ENCODE measurements at places on chromosomes 6 and 20.

DNA sequence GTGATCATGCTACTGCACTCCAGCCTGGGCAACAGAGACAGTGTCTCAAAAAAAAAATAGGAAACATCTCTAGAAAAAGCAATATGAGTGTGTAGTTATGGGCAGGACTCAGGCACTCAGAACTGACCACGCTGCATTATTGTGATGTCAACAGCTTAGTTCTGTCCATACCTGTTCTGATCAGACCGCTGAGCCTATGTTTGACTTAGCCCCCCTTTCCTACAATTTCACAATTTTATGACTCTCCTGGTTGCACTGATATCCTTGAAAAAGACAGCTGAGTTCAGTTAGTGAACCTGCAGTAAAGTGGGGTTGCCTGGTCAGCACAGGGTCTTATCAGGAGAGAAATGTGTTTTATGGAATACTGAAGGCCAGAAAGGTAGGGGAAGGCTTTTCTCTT lies 37.8 kb upstream of the PRDM1 start:
- no peak for DNase-seq

GRCh38 chr20:32451340-32451681 lies 93.2 kb downstream of the ASXL1 start:
- DNase-seq: no peak

DNA sequence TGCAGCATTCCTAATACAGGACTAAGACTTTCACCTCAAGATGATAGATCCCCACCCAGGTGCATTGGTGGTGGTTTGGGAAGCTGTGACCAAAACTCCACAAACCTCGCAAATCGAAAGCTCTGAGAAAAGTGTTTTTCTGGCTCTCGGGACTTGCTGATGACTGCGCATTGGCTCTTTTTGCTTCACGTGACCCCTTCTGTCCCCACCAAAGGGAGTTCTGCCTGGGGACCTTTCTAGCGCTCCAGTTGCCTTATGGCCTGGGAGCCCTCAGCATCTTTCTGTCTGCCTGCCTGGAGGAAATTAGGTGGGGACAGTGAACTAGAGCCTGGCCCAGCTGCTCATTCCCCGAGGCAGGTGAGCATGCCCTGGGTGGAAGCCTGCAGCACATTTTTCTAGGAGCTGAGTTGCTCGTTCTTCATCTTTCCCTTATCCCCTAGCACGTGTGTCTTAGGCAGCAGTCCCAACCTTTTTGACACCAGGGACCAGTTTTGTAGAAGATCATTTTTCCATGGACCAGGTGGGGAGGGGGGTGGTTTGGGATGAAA lies 90.2 kb downstream of the TXNDC5 start:
- DNase-seq: no peak

- no peak for DNase-seq
These were observed 317.1 kb downstream of the BMP7 start for GRCh38 chr20:56949318-56949717.

GRCh38 chr6:100612094-100612493 lies 147.4 kb upstream of the SIM1 start:
- no peak for DNase-seq

GRCh38 chr20:35297740-35298139 lies 5.5 kb upstream of the FAM83C start:
- DNase-seq: no peak

GRCh38 chr6:116485559-116486184 lies 24.5 kb downstream of the CALHM6 start:
- no peak for DNase-seq

GRCh38 chr6:12354499-12354898 lies 64.3 kb downstream of the EDN1 start:
- DNase-seq: no peak

- DNase-seq: no peak
These were observed 84.0 kb upstream of the TULP1 start for GRCh38 chr6:35596448-35597442.

GRCh38 chr6:106974999-106975737 lies 639 bp upstream of the CD24 start:
- DNase-seq: no peak

- no peak for DNase-seq
These were observed 37.1 kb downstream of the TPD52L1 start for GRCh38 chr6:125190667-125191066.

DNA sequence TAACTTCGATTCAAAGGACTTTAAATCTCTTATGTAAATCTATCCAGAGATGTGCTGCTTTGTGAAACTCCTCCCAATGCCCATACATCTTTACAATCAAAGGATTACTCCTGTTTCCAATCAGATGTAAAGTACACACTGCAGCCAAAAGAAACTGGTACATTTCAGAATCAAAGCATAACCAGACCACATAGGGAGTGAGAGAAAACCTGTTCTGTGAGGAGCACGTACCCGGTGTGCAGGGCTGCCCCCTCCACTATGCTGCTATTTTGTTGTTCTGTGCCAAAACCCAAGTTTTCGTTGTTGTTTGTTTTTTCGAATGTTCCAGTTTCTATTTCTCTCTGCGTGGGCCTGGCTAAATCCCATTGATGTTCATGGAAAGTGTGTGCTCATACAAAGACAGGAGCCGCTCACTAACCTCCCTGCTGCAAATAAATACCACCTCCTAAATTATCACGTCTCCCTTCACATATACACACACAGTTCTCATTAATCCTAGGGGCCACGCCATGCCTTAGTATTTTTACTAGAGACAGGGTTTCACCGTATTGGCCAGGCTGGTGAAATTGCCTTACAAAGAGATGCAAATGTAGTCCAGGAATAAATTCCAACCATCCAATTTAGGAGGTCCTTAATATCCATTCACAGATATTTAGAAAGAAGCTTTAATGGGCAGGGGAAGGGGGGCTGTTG lies 52.9 kb downstream of the ATP9A start:
- DNase-seq: no peak

DNA sequence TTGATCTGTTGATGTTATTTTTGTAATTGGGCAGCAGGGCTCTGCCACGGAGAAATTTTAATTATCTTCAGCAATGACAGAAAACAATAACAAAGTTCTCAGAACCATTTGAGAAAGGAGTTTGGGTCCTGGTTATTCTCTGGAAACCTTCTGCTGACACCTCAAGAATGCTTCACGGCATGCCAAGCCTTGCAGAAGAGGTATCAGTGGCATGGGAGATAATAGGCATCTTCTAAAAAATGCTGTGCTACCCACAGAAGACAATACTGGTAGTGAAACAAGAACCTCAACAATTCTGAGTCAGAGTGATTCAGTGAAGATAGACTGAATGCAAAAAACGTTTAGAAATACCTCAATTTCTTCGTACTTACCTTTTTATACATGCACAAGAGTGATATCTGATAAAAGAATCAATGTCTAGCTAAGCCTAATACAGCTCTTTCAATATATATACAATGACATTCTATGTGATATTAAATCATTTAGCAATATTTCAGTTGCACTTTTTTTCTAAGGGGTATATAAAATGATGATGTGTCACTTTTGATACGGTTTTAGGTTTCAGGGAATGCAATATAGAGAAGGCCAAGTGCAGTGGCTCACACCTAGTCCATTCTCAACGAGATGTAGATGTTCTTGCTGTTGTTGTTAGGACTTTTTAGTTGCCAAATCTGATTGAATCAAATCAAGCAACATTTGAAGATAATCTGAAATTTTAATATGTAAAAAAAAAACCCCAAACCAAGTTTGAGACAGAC lies 110.4 kb upstream of the COL21A1 start:
- no peak for DNase-seq

DNA sequence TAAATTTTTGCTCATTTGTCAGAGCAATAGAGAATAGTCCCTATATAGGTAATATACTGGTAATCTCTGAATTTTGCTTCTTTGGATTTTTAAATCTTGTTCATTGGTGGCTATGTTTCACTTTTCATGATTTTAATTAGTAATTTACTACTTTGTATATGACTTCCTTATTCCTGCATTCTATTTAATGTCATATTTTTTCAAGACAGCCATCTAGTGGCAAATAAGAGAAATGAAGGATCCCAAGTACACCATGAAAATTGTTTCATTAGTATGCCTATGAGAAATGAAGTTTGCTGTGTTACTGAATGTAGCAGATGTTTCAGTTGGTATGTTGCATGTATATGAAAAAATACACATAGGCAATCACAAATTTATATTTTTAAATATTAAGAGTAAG lies 82.4 kb downstream of the ZNF292 start:
- DNase-seq: no peak

- DNase-seq: no peak
These were observed 82.6 kb downstream of the PAX1 start for GRCh38 chr20:21788082-21788481.

- DNase-seq: no peak
These were observed 543.2 kb upstream of the CHD6 start for GRCh38 chr20:42161228-42161829.

- DNase-seq: no peak
These were observed 731.4 kb upstream of the CITED2 start for GRCh38 chr6:140105857-140106256.

DNA sequence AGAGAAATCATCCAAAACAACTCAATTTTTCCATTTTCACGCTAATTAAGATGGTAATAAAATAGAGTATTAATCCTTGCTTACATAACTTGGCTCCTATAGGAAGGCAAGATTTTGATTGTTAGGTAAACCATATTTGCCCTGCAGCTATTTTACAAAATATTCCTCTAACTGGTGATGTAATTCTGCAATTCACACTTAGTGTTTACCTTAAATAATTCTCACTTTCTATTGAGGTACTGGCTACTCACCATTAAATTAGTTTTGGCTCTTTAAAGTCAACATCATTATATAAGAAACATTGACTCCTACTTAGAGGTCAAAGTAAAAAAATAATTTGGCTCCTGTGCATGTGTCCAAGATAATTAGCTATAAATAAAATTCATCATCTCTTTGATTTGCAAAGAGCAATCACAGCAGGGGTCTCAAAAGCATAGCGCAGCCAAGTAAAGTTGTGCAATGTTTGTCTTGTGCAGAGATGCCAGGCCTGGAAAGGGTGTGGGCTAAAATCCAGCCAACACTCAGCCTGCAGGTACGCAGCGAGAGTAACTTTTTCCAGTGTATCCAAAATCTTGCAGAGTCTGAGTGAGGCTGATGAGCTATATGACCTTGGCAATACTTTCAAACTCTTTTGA lies 501.2 kb downstream of the MMUT start:
- no peak for DNase-seq

GRCh38 chr20:1363522-1363921 lies 29.3 kb downstream of the FKBP1A start:
- no peak for DNase-seq

DNA sequence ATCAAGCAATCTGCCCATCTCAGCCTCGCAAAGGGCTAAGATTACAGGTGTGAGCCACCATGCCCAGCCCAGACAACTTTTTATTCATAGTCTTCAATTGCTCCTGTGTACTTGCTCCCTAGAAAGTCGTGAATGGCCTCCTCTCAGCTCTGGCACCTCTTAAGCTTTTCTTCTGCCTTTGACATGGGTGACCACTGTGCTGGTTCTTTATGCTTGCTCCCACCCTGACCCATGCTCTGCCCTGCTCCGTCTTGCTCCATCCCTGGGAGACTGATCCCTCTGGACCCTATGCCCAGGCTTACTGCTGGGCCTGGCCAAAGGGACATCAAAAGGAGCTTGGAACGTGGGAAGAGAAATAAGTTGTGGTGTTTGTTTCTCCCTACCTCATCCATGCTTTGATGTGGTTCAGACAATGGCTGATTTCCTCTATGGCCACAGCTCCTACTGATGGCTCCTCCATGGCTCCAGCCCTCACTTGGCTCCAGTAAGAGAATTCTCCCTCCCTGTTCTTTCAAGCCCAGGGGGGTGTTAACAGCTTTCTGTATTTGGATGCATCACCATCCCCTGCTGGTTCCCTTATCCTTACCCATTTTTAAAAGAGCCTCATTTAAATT lies 7.7 kb upstream of the TREM2 start:
- DNase-seq: no peak

GRCh38 chr6:157471895-157472686 lies 91.1 kb downstream of the ZDHHC14 start:
- DNase-seq: no peak

DNA sequence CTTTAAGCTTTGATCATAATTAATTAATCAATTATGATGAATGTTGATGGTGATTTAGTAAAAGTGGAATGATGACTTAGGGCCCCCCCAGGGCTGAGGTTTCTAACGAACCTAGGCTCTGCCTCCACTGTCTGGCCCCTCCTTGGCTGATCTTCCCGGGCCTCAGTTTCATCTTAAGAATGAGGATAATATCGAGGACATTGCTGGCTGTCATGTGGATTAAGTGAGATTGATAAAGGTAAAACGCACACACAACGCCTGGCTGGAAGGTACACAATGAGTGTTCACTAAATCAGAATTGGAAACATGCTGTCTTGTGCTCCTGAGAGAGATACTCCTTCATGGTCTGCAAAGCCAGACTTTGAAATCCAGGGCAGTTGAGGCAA lies 5.3 kb upstream of the SULF2 start:
- no peak for DNase-seq

DNA sequence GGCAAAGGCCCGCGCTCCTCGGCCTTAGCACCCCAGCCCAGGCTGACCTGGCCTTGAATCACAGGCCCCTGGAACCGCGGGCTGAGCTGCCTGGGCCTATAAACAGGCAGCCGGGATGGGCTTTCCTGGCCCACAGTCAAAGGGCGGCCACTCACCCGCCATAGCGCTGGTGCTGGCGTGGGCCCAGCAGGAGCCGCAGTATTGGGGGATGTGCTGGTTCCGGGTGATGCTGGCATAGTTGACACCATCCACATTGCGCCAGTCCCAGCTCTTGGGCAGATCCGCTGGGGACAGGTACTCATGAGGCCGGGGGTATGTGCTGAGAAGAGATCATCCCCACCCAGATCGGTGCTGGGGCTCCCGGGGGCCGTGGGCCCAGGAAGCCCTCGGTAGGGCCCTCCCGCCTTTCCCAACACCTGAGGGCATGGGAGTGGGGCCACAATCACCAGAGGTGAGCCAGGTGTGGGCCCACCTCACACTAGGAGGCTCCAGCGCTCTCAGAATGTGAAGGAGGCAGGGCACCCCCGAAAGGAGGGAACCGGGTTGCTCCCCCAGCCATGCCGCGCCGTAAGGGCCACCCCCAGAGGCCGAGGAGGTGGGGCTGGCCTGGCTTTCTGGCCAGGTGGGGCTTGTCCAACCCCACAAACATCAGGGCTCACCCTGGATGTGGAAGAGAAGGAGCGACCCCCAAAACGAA lies 739 bp downstream of the CTSZ start:
- no peak for DNase-seq

GRCh38 chr6:111664565-111665030 lies 58.9 kb upstream of the TRAF3IP2 start:
- no peak for DNase-seq

DNA sequence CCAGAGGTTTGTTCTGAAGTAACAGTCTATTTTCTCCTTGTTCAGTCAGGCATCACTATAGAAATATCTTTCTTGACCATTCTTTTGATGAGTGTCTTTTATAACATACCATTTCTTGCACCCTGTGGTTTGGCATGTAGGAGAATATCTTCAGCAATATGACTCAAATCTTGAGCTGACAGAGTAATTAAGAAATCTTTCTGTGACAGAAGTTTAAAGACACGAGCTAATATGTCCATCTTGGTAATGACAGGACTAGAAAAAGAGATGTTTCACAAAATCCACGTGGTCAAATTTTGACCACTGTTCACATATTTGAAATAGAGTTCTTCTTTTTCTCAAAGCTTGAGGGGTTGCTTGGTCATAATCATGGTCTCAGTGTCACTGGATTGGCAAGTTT lies 149.9 kb downstream of the MYB start:
- DNase-seq: no peak

Data from NCI-H1436 treated with DMSO at 0.1 percent for 48 hours (cell line).